ENCODE measurements at places on chromosomes 11 and 22.

DNA sequence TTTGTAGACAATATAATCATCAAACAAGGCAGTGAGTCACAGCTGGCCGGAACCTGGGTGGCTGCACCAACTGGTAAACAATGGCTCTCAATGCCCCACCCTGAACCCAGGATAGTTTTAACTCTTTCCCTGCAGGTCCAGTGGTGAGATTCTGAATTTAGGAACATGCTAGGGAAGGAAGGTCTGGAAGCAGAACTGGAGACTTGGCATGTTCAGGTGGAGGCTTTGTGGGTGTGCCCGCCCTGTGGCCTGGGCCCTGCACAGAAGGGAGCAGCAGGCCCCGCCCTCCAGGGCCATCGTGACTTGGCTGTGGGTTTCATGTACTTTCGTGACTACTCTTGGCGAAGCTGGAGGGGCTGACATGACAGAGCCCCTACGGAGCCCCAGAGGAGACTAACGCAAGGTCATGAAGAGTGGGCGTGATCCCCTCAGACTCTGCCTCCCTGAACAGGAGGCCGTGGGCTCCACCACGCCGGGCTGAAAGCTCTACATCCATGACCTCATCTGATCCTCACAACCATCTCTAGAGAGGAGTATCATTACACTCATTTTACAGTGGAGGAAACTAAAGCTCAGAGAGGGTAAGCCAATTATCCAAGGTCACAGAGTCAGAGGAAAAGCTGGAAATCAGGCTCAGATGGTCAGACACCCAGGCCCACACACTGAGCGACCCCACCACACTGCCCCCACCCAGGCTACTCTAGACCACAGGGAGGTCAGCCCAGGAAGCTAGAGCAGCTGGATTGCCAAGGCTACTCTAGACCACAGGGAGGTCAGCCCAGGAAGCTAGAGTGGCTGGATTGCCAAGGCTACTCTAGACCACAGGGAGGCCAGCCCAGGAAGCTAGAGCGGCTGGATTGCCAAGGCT is 27.3 kb downstream of the MAFF start:
- peak; percentile 51 for DNase-seq

DNA sequence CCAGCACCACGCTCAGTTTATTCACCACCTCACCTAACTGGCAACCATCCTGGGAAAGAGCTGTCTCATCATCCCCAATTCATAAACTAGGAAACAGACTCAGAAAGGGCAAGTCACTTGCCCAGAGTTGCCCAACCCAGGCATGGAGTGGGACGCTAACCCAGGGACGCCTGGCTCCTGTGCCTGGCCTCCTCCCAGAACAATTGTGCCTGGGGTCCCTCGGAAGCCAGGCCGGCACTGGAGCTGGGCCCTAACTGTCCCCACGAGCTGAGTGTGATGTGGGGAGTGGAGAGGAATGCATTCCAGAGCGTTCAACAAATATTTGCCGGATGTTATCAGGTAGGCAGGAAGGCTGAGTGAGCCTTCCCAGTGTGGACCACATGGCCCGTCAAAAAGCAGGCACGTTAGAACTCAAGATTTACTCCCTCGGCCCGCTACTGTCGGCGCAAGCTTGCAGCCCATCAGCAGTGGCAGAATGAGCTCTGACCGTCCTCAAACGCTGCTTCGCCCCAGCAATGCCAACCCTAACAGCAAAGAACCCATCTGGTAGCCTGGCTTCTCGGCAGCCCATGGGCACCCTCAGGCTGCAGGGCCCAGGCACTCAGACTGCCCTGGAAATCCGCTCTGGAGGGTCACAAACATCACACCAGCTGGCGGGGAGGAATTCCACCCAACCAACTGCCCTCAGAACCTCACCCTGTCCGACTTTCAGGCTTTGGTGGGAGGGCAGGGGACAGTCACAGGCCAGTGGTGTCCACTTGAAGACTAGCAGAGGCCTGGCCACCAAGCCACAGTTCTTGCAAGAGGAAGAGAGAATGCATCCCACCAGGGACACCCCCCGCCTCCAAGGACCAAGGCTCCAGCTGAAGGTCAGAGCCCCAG is 35.6 kb downstream of the MYH9 start:
- DNase-seq, result no peak

DNA sequence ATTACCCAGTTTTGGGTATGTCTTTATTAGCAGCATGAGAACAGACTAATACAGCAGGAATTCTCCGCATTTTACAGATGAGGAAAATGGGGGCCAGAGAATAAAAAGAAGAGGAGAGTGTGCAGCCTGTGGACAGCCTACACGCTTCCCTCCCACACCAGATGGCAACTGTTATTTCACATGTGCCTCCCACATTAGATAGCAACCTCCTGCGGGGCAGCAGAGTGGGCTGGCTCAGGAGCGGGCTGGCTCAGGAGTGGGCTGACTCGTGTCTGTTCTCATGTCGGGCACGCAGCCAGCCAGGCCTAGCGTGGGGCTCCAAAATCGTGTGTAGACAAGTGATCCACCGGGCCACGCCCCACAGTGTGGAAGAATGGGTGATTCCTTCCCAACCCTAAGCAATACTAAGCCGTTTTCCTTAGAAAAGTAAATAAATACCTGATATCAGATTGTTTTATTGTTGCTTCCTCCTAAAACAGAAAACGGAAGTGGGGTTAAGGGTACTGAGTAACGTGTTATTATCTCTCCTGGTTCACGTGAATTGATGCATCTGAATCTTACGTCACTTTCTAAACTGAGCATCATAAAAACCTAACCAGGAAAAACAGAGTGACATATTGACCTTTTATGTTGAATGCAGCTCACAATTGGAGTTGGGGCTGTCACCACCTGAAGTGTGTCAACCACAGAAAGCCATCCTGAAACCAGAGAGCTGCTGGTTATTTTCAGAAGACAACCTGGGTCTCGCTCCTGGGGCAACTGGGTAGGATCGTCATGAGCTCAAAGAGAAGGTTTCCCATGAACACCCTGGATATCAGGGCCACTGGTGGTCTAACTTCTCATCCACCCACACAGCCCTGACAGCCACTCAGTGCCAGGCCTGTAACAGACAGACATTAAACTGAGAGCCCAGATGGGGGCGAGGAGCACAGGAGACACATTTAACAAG is 3.3 kb downstream of the TTLL1 start:
- DNase-seq, result no peak

DNA sequence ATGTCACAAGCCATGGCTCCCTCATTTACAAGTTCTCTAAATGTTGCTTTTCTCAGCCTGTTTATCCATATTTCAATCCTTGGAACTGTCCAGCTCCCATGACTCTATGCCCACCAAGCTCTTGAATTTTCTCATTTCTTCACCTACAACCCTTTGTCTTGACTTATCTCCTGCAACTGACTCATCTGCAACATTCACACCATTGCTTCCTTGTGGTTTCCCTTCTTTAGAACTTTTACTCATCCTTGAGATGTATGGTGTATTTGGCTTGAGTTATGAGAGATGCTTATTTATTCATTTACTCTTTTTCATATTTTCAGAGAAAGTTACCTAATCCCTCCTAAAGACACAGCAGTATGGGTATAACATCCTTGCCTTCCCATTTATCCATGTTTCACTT is 18.8 kb downstream of the TRIM34 start:
- no peak for DNase-seq

DNA sequence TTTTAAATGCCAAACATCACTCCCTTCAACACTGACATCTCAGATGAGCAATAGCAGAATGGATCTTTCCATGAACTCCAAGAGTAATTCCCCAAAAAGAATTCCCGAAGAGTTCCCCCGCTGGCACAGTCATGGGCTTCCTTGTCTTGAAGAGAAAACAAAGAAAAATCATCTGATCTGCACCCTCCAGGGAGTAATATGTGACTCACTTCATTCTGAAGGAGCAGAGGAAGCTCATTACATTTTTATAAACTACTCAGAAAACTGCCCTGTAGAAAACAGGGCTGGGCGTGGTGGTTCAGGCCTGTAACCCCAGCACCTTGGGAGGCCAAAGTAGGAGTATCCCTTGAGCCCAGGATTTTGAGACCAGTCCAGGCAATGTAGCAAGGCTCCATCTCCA is 35.7 kb downstream of the CELSR1 start:
- DNase-seq, result no peak

- DNase-seq, result no peak
Observed at GRCh38 chr11:47514825-47515647, 37.9 kb downstream of the CELF1 start.

DNA sequence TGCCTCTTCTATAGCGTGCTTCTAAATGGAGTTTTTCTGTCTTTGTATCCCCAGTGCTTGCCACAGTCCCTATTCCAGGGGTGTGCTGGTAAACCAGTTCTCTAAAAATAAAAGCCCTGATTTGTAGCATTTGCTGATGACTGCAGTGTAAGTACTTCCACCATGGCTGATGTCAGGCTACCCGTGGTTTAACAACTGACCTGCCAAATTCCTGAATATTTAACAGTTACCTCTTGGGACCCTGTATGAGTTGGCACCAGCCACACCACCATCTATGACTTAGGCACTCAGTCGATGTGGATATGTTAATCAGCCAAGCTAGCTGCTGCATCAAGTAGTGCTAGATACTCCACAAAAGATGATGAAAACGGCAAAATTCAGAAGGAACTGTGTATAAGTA is 94.0 kb upstream of the MTNR1B start:
- DNase-seq, result no peak

DNA sequence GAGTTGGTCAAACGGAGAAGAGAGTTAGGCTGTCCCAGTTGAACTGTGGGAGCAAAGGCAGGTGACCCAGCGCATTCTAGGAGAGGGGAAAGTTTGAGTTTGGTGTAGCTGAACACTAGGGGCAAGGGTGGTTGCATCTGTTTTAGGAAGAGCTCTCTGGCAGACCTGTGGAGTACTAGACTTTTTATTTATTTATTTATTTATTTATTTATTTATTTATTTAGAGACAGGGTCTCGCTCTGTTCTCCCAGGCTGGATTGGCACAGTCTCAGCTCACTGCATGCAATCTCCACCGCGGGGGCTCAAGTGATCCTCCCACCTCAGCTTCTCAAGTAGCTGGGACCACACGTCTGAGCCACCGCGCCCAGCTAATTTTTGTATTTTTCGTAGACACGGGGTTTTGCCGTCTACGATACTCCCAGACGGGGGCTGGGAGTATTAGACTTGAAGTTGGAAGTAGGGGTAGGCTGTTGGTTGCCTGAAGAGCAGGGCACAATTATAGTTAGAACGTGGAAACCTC is 950 bp upstream of the ACER3 start:
- DNase-seq, result no peak

GRCh38 chr11:106409222-106409621 is 331.8 kb downstream of the AASDHPPT start:
- DNase-seq, result no peak

- no peak for DNase-seq
Observed at GRCh38 chr11:2108675-2109491, 30.3 kb downstream of the IGF2 start.

GRCh38 chr11:44814881-44815592 is 88.3 kb downstream of the TSPAN18 start:
- DNase-seq, result no peak

- no peak for DNase-seq
Observed at GRCh38 chr11:88059326-88059725, 115.9 kb downstream of the RAB38 start.

GRCh38 chr11:19389787-19390303 is 149.1 kb upstream of the E2F8 start:
- no peak for DNase-seq
